ENCODE measurements at places on chromosomes 7 and 10.

DNA sequence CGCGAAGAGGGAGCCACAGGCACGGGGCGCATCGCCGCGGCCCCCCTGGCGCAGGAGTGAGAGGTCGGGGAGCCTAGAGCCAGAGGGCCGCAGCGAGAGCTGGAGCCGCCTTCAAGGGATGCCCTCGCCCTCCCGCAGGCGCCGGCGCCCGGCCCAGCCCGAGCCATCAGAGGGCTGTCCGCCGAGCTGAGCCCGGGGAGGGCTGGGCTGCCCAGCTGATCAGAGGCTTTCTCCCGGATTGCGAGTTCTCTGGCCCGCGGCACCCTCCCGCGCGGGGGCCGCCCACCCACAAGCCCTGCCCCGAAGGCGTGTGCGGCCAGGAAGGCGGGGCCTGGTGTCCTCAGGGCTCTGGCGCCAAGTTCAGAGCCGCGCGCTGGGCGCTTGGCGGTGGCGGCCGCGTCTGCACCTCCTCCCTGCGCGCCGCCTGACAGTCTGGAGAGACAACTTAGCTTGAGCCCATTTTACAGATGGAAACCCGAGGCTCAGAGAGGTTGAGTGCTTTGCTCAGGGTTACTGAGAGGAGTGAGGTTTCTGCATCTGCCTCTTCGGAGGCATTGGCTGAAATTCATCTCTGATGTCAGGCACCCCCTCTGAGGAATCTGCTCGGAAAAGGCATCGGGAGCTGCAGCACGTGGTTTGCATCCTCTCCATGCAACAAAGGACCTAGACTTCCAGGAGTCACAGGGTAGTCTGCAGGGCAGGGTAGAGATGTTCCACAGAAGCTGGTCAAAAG, 3.8 kb upstream of the ANTXRL start:
- peak; percentile 70 for DNase-seq

GRCh38 chr7:116024826-116025809, 5.4 kb downstream of the TFEC start:
- DNase-seq: no peak

DNA sequence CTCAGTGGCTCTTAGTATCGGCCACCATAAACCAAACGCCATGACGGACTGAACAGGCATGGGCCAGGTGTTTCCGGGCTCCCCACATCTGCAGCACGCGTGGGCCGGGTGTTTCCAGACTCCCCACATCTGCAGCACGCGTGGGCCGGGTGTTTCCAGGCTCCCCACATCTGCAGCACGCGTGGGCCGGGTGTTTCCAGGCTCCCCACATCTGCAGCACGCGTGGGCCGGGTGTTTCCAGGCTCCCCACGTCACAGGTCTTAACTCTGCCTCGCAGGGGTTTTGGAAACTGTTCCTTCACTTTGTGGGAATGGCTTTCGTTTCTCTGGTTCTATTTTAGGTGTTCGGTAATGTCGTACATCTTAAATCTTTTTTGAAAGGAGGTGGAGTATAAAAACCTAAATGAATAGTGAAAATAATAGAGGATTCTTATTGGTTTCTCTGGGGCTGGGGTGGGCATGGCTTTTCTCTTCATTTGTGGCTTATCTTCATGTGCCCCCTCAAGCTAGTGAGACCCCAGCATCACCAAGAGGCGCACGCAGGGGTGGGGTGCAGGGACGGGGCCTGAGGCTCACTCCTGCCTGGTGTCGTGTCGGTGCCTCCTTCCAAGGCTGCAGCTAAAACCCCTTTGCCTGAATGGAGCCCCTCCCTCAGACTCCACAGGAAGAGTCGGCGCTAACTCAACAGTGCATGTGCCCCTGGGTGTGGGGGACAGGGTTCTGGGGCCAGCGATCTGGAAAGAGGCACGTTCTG, 126.3 kb downstream of the WDR37 start:
- DNase-seq: no peak

DNA sequence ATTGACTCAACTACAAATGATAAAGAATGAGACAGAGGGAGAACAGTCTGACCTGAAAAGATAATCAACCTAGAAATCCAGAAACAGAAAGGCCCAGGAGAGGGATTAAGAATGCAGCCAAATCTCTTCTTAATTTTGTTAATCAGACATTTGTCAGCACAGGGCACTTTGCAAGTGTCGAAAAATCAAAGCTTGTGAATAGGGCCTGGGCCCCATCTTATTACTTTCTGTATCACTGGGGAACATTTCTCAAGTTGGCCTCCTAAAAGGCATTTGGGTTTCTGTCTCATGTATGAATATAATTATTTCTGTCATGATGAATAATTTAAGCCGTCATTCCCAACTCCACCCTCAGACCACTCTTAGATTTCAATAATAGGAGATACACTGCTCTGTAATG, 308.4 kb upstream of the PRKCQ start:
- no peak for DNase-seq

DNA sequence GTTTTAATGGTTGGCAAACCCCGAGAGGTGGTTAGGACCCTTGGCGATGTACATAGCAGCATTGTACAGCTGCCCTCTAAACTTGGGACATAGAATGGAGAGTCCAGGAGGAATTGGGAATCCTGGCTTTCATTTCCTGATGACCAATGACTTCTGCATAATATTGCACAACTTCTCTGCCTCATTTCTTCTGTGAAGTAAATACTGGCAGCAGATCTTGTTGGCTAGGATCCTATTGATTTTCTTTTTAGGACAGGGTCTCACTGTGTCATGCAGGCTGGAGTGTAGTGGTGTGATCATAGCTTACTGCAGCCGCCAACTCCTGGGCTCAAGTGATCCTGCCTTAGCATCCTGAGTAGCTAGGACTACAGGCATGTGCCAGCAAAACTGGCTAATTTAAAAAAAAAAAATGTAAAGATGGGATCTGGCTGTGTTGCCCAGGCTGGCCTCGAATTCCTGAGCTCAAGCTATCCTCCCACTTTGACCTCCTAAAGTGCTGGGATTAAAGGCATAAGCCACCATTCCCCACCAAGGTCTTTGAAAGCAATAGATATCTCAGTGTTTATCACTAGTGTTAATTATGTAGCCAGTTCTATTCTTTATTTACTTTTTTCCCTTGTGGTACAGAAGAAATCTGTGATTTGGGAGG, 58.1 kb downstream of the PODXL start:
- DNase-seq: no peak

GRCh38 chr10:35352512-35352911, 16.2 kb downstream of the CCNY start:
- DNase-seq: peak; percentile 36

Measured in stimulated activated naive CD8-positive, alpha-beta T cell treated with anti-CD3 and anti-CD28 coated beads, Interleukin-15, Interleukin-2, amounts not matched to agents 100 U/mL and 50 U/mL, for 24 hours (primary cell).